Stimulated activated CD8-positive, alpha-beta memory T cell treated with anti-CD3 and anti-CD28 coated beads, Interleukin-7, amount 100 ng/mL, for 1 hour (primary cell): ENCODE measurements at places on chromosomes 5 and 9.

DNA sequence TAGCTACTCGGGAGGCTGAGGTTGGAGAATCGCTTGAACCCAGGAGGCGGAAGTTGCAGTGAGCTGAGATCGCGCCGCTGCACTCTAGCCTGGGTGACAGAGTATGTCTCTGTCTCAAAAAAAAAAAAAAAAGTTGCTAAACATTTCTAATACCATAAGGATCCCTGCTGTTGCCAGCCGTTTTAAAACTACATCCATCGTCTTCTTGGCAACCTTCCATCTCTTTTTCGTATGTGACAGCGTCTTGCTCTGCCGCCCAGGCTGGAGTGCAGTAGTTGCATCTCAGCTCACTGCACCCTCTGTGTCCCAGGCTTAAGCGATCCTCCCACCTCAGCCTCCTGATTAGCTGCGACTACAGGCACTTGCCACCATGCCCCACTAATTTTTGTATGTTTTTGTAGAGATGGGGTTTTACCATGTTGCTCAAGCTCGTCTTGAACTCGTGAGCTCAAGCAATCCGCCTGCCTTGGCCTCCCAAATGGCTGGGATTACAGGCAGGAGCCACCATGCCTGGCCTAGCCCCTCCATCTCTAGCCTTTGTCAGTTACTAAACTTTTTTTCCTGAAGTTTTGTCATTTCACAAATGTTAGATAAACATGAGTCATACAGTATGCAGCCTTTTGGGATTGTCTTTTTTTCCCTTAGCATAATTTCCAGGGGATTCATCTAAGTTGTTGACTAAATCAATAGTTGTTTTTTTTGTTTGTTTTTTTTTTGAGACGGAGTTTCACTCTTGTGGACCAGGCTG is 13.5 kb downstream of the NSD1 start:
- DNase-seq = no peak

GRCh38 chr5:39691993-39692392 is 267.2 kb upstream of the DAB2 start:
- DNase-seq = no peak

DNA sequence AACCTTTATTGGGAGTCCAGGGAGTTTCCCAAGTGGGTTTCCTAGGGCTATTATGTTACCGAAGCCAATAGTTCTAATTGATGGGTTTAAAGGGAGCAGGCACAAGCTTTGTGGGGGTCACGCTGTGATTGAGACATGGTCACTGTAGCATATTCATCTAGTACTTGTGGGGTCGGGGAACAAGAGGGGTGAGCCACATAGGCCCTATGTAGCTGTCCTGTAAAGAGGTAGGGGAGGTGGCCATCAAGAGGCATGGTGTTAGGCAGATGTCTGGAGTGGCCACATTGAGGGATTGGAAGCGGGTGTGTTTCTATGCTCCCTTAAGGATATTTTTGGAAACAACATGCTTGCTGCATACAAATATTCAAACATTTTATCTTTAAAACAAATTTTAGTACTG is 50.1 kb downstream of the EXOSC2 start:
- no peak for DNase-seq

DNA sequence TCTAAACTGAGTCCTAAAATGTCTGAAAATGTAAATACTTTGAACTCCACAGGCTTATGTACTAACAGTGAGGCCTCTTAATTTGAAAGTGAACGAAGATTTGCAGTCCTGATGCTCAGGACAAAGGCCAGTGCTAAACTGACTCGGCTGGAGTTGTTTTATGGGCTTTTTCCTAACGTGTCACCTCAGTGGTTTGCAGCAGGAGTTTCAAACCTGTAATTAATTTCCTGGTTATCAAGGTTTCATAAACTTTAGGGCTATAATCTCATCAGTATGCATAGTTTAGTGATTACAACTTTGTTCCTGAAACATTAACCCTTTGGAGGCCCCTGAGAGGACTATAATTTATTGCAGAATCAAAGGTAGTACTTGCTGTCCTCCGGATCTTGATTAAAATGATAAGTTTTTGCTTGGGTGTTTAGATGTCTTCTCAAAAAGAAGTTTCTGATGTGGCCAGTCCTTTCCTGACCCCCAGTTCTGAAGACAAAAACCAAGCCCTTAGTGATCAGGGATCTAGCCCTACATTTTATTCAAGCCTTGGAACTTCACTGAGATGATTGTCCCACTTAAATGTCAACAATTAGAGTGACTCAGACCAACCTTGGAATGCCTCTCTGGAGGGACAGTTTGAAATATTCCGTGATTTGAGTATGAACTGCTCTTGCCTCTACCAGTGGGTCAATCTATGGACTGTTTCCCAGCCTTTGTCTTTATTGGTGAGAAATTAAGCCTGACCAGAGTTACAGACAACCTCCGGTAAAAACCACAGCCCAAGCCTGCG is 11.1 kb upstream of the S100Z start:
- no peak for DNase-seq

GRCh38 chr9:112558476-112558875 is 71.8 kb downstream of the KIAA1958 start:
- no peak for DNase-seq

DNA sequence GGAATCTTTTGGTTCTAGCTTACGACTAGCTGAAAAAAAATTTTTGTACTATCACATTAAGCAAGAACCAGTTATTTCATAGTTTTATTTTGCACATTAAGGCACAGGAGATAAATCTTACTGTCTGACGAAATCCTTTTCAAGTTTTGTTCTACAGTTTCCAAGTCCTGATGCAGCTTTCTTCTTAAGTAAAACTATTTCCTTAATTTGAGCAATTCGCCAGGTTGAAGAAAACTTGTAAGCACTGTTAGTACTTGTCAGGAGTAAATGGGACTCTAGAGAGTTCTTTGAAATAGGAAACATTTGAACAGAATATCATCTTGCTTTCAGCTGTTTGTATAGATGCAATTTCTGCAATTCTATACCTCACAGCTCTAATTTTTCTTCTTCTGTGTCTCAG is 318.8 kb upstream of the ELAVL2 start:
- no peak for DNase-seq

GRCh38 chr9:3916411-3916810 is 383.5 kb downstream of the GLIS3 start:
- DNase-seq = no peak

GRCh38 chr5:161804263-161804662 is 43.7 kb upstream of the GABRA1 start:
- DNase-seq = no peak

DNA sequence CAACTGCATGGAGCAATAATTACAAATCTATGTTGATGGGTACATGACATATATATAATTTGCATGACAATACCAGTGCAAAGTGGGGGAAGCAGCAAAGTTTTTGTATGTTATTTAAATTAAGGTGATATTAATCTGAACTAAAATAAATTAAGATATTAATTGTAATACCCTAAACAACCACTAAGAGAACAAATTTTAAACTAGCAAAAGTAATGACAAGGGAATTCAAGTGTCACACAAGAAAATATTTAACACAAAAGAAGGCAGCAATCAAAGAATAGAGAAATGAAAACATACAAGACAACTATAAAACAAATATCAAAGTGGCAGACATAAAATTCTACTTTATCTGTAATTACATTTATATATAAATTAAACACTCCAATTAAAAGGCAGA is 2003.4 kb downstream of the MAT2B start:
- no peak for DNase-seq
